ENCODE measurements at places on chromosomes 16 and 17. TPM values are rescaled to one million over a fixed set of nuclear protein-coding genes. Genes with fewer than 3 reads are reported as not detected.

Gene TMEM94
- 57.1 TPM for total RNA-seq

Gene PRSS8
- total RNA-seq, result not detected

Gene PRAC2
- total RNA-seq, result not detected

Gene DUXB
- total RNA-seq, result not detected

Gene PHKG2
- total RNA-seq, result 26.4 TPM
